Esophagus muscularis mucosa (tissue), 4 donors: ENCODE measurements at places on chromosomes 3 and 15. TPM values are rescaled to one million over a fixed set of nuclear protein-coding genes. Genes with fewer than 3 reads are reported as not detected.

DNA sequence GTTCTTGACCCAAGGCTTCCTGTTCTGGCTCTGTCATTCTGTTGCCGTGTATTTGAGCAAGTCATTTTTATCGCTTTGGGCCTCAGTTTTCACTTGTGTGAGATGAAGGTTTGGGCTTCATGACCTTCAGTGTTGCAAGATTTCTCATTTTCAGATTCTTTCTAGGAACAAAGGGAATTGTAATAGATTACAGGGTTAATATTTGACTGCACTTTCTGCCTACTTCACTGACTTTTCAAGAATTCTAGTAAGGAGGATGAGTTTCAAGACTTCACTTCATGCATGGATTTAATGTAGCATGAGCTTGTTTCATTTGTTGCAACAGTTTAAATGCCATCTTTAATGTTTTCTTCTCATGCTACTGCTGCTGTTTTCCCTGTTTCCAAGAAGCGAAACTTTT is 226.5 kb downstream of the NLGN1 start:
- peaks cover 2% of the 10 kb centered on the region for H3K4me1 ChIP-seq
- H3K36me3 ChIP-seq: no peaks in the 10 kb centered on the region
- H3K27me3 ChIP-seq: no peaks in the 10 kb centered on the region
- H3K27ac ChIP-seq: no peak overlapping the region
- DNase-seq: no peak

GRCh38 chr3:170584585-170585007 is 1.3 kb downstream of the SLC7A14 start:
- peaks cover 18% of the 10 kb centered on the region for H3K27me3 ChIP-seq
- peaks cover 14% of the 10 kb centered on the region for H3K4me1 ChIP-seq
- no peaks in the 10 kb centered on the region for H3K36me3 ChIP-seq
- no peak overlapping the region for H3K27ac ChIP-seq
- H3K4me3 ChIP-seq: no peak overlapping the region
- DNase-seq: no peak

The PPP1R14D gene
- total RNA-seq: not detected

- H3K36me3 ChIP-seq: no peaks in the 10 kb centered on the region
- H3K27ac ChIP-seq: no peak overlapping the region
- no peaks in the 10 kb centered on the region for H3K4me1 ChIP-seq
- no peak for DNase-seq
- no peak overlapping the region for H3K4me3 ChIP-seq
- no peaks in the 10 kb centered on the region for H3K27me3 ChIP-seq
Measured at GRCh38 chr3:63295806-63296205, 17.7 kb downstream of the SYNPR start.

The MYO9A gene
- 96.8 TPM for total RNA-seq

The CHRNA3 gene
- total RNA-seq: 1.9 TPM

GRCh38 chr15:41661518-41662225 is 1.5 kb downstream of the MGA start:
- H3K27ac ChIP-seq: peak overlapping the region; percentile 80
- H3K36me3 ChIP-seq: no peaks in the 10 kb centered on the region
- peaks cover 16% of the 10 kb centered on the region for H3K4me1 ChIP-seq
- no peaks in the 10 kb centered on the region for H3K27me3 ChIP-seq

- DNase-seq: no peak
- H3K4me1 ChIP-seq: no peaks in the 10 kb centered on the region
- no peak overlapping the region for H3K27ac ChIP-seq
- no peaks in the 10 kb centered on the region for H3K27me3 ChIP-seq
Measured at GRCh38 chr3:11739706-11740105, 96.0 kb upstream of the VGLL4 start.

DNA sequence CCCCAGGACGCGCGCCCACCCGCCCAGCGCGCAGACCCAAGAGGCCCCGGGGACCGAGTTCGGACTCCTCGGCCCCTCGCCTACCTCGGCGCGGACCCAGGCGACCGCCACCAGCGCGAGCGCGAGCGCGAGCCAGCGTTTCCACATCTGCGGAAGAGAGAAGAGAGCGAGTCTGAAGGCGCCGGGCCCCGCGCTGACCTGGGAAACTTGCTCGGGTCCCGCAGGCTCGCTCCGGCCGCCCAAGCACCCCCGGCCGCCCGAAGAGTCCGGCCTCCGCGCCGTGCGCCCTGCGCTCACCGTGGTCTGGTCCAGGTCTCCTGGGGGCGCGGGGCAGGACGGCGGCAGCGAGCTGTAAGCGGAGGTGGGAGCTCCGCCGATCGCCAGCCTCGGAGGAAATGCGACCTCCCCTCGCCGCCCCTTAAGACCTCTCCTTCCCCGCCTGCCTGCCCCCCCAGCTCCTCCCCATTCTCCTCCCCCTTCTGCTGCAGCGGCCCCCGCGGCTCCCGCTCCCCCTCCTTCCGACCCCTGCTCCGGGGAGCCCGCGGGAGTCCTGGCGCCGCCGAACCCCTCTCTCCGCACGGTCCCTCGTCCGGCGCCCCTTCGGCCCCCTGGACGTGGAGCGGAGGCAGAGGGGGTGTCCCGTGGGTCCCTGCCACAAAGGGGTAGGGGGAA is at the start of gene FSTL1:
Gene FSTL1 (minus strand): TSS at position 393 of the 672 bp plus-strand sequence. CDS start 246 bp downstream, at position 147.
- DNase-seq: no peak
- H3K27me3 ChIP-seq: no peaks in the 10 kb centered on the region
- peak within 1 kb of the TSS; percentile 100 for H3K27ac ChIP-seq
- peaks cover 10% of the 10 kb centered on the region for H3K36me3 ChIP-seq
- peak within 1 kb of the TSS; percentile 90 for H3K4me3 ChIP-seq
- H3K4me1 ChIP-seq: peaks cover 44% of the 10 kb centered on the region

GRCh38 chr3:186538779-186539178 is 5.4 kb downstream of the CRYGS start:
- DNase-seq: no peak
- H3K4me1 ChIP-seq: peaks cover 21% of the 10 kb centered on the region
- H3K4me3 ChIP-seq: no peak overlapping the region
- H3K27me3 ChIP-seq: no peaks in the 10 kb centered on the region

GRCh38 chr15:35173444-35174118 is 88.5 kb upstream of the NANOGP8 start:
- H3K36me3 ChIP-seq: no peaks in the 10 kb centered on the region
- DNase-seq: no peak
- H3K27ac ChIP-seq: no peak overlapping the region
- no peaks in the 10 kb centered on the region for H3K27me3 ChIP-seq

The OR5H1 gene
- total RNA-seq: not detected

- peaks cover 34% of the 10 kb centered on the region for H3K4me1 ChIP-seq
- peak overlapping the region; percentile 29 for H3K27ac ChIP-seq
- no peak overlapping the region for H3K4me3 ChIP-seq
- H3K27me3 ChIP-seq: no peaks in the 10 kb centered on the region
- H3K36me3 ChIP-seq: no peaks in the 10 kb centered on the region
- DNase-seq: no peak
Measured at GRCh38 chr3:59535791-59536221, 486.0 kb upstream of the CFAP20DC start.

DNA sequence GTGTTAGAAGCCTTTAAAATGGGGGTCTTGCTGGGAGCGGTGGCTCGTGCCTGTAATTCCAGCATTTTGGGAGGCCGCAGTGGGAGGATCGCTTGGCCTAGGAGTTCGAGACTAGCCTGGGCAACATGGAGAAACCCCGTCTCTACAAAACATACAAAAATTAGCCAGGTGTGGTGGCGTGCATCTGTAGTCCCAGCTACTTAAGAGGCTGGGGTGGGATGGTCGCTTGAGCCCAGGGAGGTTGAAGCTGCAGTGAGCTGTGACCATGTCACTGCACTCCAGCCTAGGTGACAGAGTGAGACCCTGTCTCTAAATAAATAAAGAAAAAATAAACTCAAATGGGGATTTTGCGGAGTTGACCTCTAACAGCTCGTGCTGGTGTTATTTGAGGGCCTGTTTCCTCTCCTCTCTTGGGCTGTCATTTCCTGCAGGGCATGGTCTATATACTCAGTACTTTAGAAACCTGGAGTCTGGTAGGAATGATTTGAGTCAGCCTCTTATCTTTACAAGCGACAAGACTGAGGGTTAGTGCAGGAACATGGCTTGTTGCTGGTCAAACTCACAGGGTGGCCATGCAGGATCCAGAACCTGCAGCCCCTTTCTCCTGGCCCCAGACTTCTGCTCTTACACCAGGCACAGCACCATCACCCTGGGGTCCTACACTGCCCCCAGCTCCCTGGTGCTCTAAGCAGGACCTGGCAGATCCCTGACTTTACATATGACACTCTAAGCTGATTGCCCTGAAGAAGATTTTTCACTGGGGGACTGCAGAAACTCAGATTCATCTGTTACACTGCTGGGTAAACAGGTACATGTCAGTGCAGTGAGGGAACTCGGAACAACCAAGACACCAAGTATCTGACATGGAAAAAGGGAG is 15.1 kb downstream of the EHD4 start:
- H3K27ac ChIP-seq: no peak overlapping the region
- H3K4me3 ChIP-seq: no peak overlapping the region
- peaks cover 38% of the 10 kb centered on the region for H3K4me1 ChIP-seq
- peak; percentile 55 for DNase-seq

GRCh38 chr15:45799508-45799907 is 164.7 kb downstream of the SQOR start:
- H3K27me3 ChIP-seq: no peaks in the 10 kb centered on the region
- H3K4me3 ChIP-seq: no peak overlapping the region
- no peaks in the 10 kb centered on the region for H3K36me3 ChIP-seq
- H3K4me1 ChIP-seq: no peaks in the 10 kb centered on the region

The SPSB4 gene
- total RNA-seq: 2.4 TPM

GRCh38 chr3:72102112-72102616 is 317.2 kb upstream of the PROK2 start:
- DNase-seq: no peak
- peaks cover 22% of the 10 kb centered on the region for H3K4me1 ChIP-seq
- no peaks in the 10 kb centered on the region for H3K36me3 ChIP-seq
- H3K27ac ChIP-seq: no peak overlapping the region

GRCh38 chr15:39801641-39802309 is 19.1 kb upstream of the FSIP1 start:
- no peaks in the 10 kb centered on the region for H3K36me3 ChIP-seq
- H3K4me1 ChIP-seq: no peaks in the 10 kb centered on the region
- H3K4me3 ChIP-seq: no peak overlapping the region
- no peak overlapping the region for H3K27ac ChIP-seq

The CSNK1G1 gene
- 11.2 TPM for total RNA-seq

DNA sequence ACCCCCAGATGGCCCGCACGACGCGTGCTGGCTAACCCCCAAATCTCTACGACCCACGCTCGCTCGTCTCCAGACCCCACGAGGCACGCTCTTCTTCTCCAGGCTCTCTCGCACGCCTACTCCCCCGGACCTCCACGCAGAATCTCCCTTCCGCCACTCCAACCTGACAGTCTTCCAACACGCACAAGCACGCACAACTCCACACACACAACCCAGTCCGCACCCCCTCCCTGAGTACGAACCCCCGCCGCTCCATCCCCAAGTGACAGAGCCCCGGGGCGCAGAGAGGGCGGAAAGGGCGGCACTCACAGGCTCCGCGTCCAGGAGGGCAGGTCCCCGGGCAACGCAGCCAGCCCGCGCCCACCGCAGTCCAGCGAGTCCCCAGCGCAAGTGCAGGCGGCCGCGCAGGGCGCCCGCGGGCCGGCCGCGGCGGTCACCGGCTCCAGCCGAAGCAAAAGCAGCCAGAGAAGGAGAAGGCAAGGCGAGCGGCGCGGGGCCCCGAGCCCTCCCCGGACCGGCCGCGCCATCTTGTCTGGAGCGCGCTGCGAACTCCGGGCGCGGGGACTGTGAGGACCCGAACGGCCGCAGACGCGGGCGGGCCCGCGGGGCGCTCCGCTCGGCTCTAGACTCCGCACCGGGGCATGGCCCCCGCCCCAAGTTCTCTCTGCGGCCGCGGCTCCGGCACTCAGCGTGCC is 794 bp downstream of the LRIG1 start:
- no peak for DNase-seq
- no peaks in the 10 kb centered on the region for H3K36me3 ChIP-seq
- peaks cover 52% of the 10 kb centered on the region for H3K4me1 ChIP-seq

DNA sequence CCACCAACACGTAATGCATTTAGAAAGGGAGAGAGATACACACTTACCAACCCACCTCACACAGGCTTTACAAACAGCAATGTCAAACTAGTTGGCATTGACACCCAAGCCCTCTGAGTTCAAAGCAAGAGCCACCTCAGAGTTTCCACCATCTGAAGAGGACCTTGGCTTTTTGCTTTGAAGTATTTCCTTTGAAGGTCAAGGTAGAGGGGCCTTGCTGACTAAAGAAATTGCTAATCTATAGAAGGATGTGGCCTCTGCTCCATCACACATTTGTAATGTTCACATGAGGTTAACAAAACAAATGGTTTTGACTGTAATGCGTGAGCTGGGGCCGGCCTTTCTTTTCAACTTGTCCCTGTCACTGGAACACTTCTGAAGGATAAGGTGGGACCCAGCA is 117.7 kb downstream of the POLR2M start:
- no peak overlapping the region for H3K27ac ChIP-seq
- no peaks in the 10 kb centered on the region for H3K36me3 ChIP-seq
- no peak overlapping the region for H3K4me3 ChIP-seq
- no peak for DNase-seq
- H3K4me1 ChIP-seq: no peaks in the 10 kb centered on the region

GRCh38 chr3:156643729-156644389 is 30.5 kb upstream of the TIPARP start:
- DNase-seq: no peak
- H3K27ac ChIP-seq: no peak overlapping the region
- H3K27me3 ChIP-seq: no peaks in the 10 kb centered on the region

DNA sequence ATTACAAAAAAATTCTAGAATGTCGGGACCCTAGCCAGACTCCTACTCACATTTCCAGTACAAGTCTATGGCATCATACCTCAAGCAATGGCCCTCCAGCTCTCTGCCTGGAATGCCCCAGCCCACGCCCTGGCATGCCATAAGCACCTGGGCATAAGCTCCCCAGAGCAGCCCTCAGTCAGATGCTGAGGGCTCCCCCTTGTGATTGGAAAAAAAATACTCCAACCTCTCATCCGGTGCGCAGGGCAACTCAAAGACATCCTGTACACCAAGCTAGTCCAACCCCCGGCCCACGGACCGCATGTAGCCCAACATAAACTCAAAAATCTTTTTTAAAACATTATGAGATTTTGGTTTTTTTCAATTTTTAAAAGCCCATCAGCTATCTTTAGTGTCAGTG is 115.4 kb downstream of the NEK10 start:
- no peak overlapping the region for H3K4me3 ChIP-seq
- H3K36me3 ChIP-seq: no peaks in the 10 kb centered on the region
- H3K27ac ChIP-seq: no peak overlapping the region
